Fibroblast of the aortic adventitia (primary cell): ENCODE measurements at places on chromosomes 11 and 22.

GRCh38 chr11:44456544-44457300 is 108.7 kb upstream of the CD82 start:
- DNase-seq, result no peak

GRCh38 chr22:26330971-26331625 is 98.0 kb upstream of the ASPHD2 start:
- DNase-seq, result peak; percentile 38

DNA sequence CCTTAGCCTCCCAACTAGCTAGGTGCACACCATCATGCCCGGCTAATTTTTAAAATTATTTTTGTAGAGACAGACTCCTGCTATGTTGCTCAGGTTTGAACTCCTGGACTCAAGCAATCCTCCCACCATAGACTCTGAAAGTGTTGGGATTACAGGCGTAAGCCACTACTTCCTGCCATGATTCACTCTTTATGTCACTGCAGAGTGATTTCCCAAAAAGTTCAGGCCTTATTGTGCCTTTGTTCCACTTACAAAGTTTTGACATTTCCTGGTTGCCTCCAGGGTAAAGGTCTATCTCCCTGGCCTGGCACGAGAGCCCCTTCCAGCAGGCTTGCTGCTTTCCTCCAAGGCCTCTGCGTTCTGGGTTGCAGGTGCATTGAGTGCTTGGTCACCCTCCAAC is 44.6 kb upstream of the RIC3 start:
- DNase-seq, result no peak

DNA sequence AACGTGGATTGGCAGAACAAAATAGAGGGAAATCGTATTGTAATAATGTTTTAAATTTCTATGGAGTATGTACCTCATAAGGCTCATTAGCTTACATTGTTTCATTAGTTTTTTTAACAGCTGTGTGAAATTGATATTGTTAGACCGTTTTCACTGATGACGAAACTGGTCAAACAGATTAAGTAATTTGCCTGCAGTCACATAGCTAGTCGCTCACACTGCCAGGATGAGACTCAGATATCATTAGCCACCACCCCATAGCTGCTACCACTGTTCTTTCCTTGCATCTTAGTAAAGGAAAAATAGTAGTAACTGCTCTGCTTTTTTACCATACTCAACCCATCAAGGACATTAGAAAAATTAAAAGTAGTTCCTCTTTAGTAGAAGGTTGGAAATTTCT is 64.0 kb downstream of the DKK3 start:
- DNase-seq, result no peak
